ENCODE measurements at places on chromosomes 3 and 15. TPM values are rescaled to one million over a fixed set of nuclear protein-coding genes. Genes with fewer than 3 reads are reported as not detected.

GRCh38 chr15:92812271-92812670 lies 87.9 kb upstream of the CHD2 start:
- DNase-seq, result no peak

- DNase-seq, result no peak
These were observed 56.5 kb downstream of the SLC7A14 start for GRCh38 chr3:170529346-170529745.

DNA sequence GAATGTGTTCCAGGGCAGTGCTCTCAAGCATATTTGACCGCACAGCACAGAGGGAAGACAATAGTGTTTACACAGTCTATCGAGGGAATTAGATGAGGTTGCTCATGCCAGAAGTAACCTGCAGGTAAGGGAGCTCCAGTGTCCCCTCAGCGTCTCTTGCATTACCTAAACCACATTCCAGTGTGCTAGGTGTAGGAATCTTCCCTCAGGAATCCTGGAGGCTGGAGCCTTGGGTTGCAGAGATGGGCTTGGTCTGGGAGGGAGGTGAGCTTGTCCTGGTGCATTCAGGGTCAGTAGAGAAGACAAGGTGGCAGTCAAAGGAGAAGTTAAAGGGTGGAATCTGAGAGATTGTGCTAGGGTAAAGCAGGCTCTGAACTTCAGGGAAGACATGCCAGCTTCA lies 56.3 kb downstream of the SOX14 start:
- DNase-seq, result no peak

DNA sequence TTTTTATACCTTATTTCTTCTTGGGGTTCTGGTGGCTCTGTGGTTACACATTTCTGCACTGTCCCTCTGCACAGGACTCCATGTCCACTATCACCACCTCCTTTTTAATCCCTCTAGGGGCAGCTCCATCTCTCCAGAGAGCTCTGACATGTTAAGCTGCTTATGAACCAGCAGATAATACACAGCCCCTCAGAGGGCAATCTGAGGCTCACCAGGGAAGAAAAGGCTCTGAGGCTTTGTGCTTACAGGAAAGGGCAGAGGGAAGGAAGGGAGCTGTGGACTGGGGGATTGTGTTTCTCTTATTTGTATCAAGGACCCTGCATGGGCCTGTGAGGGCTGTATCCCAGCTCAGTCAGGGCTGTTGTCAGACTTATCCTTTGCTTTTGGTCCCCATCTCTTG lies 164.5 kb downstream of the EPHB1 start:
- no peak for DNase-seq

DNA sequence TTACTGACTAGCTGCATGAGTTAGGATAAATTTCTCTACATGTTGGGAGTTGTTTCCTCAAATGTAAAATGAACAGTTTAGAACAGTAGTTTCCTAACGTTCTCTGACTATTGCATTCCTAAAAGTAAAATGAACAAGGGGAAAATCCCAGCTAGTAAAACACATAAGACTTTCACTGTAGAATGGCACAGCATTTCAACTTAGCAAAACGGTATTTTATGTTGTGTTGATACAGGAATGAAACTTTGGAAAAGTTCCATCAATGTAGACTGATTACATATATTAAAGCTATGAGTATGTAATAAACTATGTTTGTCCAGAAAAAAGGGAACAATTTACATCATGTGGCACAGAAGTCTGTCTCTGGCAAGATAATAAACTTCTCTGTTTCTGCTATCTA lies 297.4 kb upstream of the EPHA3 start:
- DNase-seq, result no peak

GRCh38 chr3:51977446-51978142 lies 2.7 kb downstream of the ABHD14A start:
- no peak for DNase-seq

DNA sequence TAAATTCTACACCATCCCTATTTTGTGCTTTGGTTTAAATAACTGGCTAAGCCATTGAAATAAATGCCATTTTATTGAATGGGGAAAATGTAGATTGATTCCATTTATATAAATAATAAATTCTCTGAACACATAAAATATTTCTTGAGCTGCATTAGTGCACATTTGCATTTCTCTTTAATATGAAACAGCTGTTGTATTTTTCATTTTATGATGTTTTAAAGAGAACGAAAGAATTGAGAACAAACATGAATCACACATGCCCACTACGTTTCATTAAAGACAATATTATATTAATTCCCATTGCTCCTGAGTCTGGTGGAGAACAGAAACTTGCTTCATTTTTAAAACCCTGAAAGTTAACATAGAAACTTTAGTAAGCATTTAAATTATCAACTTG lies 235.7 kb upstream of the CFAP20DC start:
- DNase-seq, result no peak

CLSTN2 gene
- 1.5 TPM for total RNA-seq

SI gene
- not detected for total RNA-seq

All from neural crest cell (in vitro differentiated cells).